Progenitor cell of endocrine pancreas (in vitro differentiated cells): ENCODE measurements at places on chromosomes 3 and 15.

DNA sequence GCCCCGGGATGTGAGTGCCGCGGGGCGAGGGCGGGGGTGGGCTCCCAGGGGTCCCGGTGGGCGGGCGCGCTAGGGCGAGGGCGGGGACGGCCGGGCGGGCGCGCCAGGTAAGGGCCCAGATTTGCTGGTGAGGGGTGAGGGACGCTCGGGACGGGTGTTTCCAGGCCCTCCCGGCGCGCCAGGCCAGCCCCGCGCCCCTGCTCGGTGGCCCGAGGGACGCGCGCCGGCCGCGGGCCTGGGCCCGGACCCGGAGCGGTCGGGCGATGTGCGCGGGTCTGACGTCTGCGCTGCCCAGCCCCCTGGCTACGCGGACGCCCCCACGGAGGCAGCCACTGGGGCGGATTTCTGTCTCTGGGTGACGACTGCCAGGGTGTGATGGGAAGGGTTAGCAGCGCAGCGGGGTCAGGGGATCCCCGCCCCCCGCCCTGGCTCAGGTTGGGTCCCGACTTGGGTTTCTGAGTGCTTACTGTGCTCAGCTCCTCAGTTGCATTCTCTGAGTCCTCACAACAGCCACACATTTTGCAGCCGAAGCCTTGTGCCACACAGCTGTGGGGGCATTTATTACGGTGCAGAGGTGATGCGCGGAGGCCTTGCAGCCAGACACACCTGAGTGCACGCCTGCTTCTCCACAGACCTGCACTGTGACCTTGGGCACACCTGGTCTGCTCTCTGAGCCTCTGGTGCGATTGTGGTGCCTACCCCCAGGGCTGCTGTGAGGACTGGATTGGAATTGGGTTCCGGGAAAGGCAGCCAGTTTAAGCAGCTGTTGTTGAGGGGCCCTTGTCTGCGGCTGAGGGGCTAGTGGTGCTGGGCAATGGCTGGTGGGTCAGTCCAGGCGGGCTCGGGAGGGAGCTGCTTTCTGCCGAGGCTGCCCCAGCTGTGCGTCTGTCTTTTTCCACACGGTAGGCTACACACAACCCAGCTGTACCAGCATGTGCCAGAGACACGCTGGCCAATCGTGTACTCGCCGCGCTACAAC is 523 bp downstream of the HDAC11 start:
- DNase-seq = no peak

- no peak for DNase-seq
Measured at GRCh38 chr15:65082303-65082953, 5.9 kb downstream of the KBTBD13 start.

GRCh38 chr15:34353627-34354026 is 10.5 kb downstream of the NUTM1 start:
- DNase-seq = no peak

- DNase-seq = no peak
Measured at GRCh38 chr15:85439996-85440395, 59.6 kb downstream of the AKAP13 start.

DNA sequence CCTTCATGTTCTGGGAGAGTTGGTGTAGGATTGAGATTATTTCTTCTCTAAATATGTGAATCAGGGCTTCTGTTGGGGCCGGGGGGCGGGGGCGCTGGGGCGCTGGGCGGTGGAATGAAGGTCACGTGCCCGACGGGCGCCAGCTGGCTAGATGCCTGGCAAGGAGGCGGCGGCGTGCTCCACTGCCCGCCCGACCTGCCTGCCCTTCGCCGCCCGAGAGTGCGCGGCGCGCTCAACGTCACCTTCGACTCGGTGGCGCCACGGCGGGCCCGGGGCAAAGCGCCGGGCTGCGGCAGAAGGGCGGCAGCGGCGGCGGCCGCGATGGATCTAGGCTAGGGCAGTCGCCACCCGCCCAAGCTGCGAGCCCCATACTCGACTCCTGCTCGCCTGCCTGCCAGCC is 47.0 kb upstream of the LHFPL4 start:
- peak; percentile 10 for DNase-seq

DNA sequence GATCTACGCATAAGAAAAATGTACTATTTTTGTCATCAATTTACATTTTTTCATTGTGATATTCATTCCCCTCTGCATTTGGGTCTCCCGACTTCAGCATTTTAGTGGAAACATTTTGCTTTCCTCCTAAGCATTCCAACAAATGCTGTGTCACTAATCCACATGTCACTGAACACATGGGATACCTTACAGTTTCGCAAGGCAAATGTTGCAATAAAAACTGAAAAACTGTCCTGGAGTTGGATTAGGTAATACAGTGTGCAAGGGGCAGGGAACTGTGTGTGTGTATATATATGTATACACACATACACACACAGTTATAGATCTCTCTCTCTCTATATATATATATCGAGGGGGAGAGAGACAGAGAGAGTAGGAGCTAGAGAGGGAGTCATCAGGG is 632.2 kb downstream of the MAGI1 start:
- no peak for DNase-seq

DNA sequence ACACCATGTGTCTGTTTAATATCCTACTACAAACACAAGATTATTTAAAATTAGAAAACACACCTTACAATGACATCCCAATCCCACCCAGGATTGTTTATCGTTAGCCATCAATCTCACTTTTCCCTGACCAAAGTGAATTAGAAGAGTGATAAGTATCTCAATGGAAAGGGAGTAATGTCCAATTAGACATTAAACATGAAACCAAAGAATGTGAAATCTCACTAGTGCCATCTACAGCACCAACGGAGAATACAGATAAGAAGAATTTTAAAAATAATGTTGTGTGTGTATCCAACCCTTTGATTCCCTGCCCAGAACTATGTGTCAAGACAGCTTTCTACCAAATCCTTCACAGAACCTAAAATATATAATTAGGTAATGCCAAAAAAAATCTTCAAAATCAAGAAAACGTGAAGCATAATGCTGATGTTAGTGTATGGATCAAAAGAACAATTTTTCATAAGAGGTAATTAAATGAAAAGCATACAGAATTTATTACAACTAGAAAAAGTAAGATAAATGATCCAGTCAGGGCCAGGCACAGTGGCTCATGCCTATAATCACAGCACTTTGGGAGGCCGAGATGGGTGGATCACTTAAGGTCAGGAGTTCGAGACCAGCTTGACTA is 64.2 kb downstream of the SCAPER start:
- DNase-seq = no peak

GRCh38 chr3:129756871-129757270 is 136.6 kb downstream of the TMCC1 start:
- DNase-seq = no peak

GRCh38 chr3:104596551-104596950 is 770.2 kb upstream of the ALCAM start:
- no peak for DNase-seq

DNA sequence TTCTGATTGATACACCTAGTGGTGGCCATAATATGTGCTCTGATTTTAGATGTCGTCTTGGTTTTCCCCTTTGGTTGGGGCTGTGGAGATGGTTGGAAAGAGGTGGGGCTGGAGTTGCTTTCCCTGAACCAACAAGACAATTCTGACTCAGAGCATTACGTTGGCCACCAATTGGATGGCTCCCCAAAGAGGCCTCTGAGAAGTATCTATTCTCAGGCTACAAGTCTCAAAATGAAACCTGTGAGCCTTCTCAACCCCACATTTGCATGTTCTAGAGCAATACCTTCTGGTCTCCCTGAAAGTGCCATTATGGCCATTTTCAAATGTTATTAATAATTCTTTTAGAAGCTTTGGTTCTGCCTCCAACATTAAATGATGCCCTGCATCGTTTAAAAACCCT is 188.4 kb upstream of the WNT5A start:
- DNase-seq = no peak

DNA sequence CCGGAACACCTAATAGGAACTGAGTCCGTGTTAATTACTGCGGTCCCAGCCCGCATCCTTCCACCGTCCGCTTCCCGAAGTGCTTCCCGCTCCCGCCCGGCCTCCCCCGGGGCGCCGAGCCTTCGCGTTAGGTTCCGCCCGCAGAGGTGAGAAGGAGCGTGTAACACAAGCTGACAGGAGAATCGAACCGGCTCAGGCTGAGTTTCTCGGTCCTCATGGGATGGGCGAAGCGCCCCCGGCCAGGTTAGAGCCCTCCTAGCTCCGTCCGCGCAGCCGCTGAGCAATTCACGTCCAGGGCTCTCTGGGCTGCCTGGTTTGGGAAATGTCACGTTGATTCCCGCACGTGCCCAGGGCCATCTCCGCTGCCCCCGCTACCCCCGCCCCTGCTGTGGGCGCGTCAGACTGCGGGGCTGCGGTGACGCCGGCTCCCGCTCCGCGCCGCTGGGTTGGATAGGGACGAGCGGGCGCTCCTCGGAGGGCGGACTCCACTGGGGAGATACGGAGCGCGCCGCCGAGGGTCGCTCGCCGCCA is 954 bp downstream of the CLDN11 start:
- DNase-seq = no peak

GRCh38 chr3:60743631-60744164 is 507.6 kb downstream of the FHIT start:
- DNase-seq = no peak

DNA sequence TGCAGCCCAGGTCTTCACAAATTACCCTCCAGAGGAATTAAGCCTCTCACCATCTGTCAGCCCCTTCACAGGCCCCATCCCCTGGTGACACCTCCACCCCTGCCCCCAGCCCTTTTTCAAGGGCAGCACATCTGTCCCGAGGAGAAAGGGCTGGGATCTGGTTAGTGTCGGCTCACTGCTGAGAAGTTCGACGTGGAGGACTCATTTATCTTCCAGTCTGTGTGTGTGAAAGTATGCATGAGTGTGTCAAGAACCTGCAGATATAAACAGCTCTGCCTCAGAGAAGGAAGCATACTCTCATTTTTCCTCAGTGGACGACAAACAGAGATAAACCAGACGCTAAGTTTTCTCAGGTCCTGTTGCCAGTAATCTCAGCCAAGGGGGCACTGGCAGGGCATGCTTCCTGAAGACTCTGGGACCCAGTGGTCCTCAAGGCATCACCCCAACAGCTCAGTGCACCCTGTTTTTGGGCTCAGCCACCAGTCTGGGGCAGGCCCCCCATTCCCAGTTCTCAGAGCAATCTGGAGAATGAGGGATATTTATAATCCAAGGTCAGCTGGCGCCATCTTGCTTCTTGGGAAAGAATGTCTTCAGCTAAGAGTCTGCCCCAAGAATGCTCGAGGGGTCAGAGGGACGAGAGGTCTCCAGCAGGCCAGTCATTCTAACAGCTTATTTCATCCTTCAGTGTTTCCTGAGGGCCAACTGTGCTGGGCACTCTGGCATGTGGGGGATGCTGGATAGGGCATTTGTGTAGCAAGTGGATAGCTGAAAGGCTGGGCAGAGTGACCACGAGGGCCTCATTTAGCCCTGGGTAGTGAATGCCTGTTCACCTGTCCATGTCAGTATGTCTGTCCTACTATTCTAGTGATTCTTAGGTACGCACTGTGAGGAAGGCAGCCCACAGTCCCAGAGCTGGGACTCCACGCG is 73.6 kb downstream of the ADCY5 start:
- no peak for DNase-seq

DNA sequence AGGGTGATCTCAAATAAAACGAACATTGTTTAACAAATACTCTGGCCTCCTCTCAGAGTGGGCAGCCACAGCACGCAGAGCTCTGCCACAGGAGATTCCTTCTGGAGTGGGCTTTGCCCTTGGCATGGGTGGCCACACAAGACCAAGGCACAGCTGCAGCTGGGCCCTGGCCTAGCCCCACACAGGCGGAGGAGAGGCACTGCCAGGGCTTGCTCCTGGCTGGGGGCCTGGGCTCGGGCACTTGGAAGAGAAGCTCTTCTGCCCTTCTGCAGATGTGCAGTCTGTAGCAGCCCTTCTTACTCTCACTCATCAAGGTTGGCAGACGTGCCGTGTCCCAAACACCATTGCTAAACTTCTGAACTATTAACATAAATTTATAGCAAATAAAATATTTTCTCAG is 67.2 kb downstream of the CRTC3 start:
- DNase-seq = no peak

DNA sequence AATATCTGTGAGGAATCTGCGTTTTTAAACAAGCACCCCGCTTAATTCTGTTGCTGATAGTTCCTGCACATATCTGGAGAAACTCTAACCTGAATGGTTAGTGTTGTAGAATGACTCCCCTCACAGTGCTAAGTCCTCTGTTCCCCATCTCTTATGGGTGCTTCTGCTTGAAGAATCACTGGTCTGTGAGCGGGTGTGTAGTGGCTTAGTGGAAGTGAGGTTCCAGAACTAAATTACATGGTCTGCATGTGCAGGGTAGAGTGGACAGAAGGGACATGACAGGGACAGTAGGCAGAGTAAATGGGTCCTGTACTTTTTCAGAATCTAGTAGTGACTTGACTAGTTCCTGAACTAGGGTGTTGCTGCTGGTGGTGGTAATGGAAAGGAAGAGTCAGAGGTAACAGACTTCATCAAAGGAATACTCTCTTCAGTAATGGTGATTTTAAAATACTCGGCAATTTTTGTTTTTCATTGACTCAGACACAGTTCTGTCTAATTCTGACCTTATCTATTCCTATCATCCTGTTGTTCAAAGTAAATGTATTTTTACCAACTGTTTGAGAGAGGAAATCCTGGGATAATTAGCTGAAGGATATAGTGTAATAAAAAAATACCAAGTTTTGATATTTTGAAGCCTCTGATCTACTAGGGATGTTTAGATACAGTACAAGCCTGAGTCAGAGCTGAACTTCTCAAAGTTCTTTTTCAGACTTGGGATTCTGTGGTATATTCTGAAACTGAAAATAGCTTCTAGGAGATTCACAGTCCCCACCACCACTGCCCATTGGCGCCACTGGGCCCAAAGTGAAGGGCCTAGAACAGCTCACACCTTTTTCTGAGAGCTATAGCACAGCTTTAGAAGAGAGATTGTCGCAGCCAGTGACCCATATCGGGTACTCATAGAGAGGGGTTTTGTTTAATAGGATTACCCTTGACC is 55.5 kb downstream of the FNDC3B start:
- DNase-seq = no peak

GRCh38 chr3:115108614-115109013 is 38.5 kb downstream of the ZBTB20 start:
- DNase-seq = no peak

DNA sequence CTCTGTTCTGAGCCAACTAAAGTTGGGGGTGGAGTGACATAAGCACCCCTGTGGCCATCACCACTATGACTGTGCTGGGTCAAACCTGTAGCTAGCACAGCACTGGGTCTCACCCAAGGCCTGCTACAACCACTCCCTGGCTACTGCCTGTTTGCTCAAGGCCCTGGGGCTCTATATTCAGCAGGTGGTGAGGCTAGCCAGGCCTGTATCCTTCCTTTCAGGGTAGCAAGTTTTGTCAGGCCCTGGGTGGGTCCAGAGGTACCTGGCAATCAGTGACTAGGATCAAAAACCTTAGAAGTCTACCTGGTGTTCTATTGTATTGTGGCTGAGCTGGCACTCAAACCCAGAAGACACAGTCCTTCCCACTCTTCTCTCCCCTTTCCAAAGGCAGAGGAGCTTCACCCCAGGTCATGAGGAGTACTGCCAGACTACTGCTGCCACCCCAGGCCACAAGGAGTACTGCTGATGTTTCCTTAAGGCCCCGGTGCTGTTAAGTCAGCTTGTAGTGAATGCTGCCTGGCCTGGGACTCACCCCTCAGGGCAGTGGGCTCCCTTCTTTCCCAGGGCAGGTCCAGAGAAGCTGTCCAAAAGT is 170.8 kb downstream of the IGSF11 start:
- DNase-seq = no peak

GRCh38 chr15:31523655-31524049 is 197.0 kb downstream of the KLF13 start:
- DNase-seq = no peak

GRCh38 chr3:11907667-11908660 is 61.3 kb upstream of the TAMM41 start:
- no peak for DNase-seq

GRCh38 chr15:89326316-89326715 is 8.3 kb downstream of the POLG start:
- no peak for DNase-seq
